ENCODE measurements at places on chromosomes 2 and 18. TPM values are rescaled to one million over a fixed set of nuclear protein-coding genes. Genes with fewer than 3 reads are reported as not detected.

GRCh38 chr2:182144041-182144775 is 158.6 kb downstream of the PPP1R1C start:
- DNase-seq, result no peak

GRCh38 chr18:32264401-32264800 is 74.6 kb downstream of the MEP1B start:
- DNase-seq, result no peak

DNA sequence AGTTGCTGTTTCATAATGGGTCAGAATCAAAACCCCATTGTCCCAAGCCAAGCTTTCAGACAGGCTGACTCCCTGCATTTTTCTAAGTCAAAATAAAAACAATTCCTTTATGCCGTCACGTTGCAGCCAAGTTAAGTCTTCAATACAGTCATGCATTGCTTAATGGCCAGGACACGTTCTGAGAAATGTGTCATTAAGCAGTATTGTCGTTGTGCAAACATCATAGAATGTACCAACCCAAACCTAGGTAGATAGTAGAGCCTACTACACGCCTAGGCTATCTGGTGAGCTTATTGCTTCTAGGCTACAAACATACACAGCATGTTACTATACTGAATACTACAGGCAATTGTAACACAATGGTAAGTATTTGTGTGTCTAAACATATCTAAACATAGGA is 160.4 kb upstream of the FOSL2 start:
- DNase-seq, result no peak

Gene SH3YL1
- 18.5 TPM for total RNA-seq

Gene CIB4
- total RNA-seq, result not detected

Gene VPS54
- total RNA-seq, result 9.4 TPM

Gene TNFAIP6
- not detected for total RNA-seq
